Gastrocnemius medialis (tissue), 4 donors: ENCODE measurements at places on chromosomes 12 and 14. TPM values are rescaled to one million over a fixed set of nuclear protein-coding genes. Genes with fewer than 3 reads are reported as not detected.

The SSTR1 gene
- 0.33 TPM for total RNA-seq

The KLRD1 gene
- 0.10 TPM for total RNA-seq

The JPH4 gene
- total RNA-seq: not detected

The PPP4R3A gene
- 53.3 TPM for total RNA-seq

The ALG10B gene
- total RNA-seq: 3.8 TPM
